ENCODE measurements at places on chromosomes 1 and 21.

GRCh38 chr1:27359822-27360158, 7.0 kb downstream of the MAP3K6 start:
- DNase-seq, result no peak

DNA sequence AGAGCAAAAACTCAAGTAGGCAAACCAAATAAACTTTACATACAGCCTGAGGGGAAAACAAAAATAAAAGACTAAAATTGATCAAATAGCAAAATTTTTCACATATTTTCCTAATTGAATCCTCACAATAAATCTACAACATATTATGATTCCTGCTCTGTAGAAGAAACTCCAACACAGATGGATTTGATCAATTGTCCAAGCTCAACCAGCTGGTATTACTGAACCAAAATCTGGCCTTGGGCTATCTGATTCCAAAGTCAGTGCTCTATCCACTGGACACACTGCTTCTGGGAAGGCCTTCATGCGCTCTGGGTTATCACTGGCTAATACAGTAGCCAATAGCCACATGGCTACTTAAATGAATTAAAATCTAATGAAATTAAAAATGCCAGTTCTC, 39.3 kb downstream of the PCNX2 start:
- DNase-seq, result no peak

- DNase-seq, result no peak
These were observed 106.2 kb downstream of the EPHB2 start for GRCh38 chr1:22816803-22817202.

DNA sequence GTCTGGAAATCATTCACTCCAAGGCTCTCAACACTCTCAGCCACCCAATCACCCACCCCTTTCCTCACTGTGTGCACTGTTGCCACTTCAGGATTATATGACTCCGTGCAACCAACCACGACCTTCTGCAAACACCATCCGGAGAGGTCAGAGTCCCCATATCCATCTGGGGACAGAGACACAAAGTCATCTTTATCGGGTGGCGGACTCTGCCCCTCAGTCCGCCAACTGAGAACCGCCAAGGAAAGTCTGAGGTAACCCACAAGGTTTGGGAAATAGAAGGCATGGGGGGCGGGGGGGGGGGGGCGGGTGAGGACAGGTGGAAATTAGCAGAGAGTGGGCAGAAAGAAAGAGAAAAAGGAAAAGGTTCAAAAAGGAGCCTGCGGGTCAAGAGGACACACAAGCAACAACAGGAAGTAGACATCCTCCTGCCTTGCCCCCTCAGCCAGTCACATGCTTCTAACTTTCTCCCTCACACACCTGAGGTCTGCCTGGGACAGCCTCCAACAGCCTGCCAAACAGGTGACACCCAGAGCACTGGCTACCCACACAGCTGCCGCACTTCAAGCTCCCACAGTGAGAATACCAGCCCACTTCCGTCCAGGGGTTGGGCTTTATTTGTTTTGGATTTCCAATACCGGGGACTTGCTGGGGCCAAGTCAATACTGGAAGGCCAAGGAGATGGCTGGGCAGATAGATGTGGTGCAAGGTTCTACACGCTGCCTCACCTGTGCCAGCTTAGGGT, 58.1 kb downstream of the SSBP3 start:
- no peak for DNase-seq

- DNase-seq, result no peak
These were observed 322.8 kb downstream of the TTLL7 start for GRCh38 chr1:83676106-83676505.

GRCh38 chr1:206725109-206725963, 40.6 kb downstream of the MAPKAPK2 start:
- peak; percentile 27 for DNase-seq

DNA sequence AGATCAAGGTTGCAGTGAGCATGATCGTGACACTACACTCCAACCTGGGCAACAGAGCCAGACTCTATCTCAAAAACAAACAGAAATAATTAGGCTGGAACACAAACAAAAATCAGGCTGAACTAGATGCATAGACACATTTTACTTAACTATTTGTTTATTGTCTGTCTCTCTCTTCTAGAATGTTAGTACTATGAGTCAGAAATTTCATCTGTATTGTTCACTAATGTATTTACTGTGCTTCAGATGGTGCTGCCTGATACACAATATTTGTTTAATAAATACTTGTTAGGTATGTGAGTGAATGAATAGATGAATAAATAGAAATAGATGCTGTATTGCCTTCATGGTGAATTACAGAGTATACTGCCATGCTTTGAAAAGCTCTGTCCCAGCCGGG, 6.0 kb upstream of the LIN28A start:
- DNase-seq, result no peak

DNA sequence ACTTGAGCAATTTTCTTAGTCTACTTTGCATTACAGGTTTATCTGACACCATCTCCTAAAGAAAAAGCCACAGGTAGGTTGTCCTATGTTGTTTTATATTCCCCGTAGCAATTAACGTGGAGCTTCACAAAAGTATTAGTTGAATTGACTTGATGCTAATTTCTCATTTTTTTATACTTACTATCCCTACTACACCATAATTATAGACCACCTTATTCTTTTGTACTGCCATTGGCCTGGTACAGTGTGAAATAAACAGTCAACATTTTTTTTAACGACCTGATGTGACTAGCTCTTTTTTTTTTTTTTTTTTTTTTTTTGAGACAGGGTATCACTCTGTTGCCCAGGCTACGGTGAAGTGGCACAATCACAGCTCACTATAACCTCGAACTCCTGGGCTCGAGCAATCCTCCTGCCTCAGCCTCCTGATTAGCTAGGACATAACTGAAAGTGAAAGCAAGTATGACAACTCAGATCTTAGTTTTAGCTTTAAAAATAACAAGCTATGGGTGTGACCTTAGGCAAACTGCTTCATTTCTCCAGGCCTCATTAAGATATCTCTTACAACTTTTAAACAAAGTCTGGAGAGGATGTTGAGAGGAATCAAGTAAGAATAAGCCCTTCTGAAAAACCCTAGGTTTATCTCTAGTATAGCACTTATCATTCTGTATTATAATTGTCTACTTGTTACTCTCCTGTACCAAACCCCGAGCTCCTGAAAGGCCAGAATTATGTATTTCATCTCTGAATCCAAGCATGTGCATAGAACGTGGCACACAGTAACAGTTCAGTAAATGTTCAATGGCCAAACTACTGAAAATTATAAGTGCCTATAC, 49.5 kb downstream of the LUZP1 start:
- DNase-seq, result no peak

GRCh38 chr1:223343692-223344091, 20.3 kb downstream of the SUSD4 start:
- DNase-seq, result no peak

DNA sequence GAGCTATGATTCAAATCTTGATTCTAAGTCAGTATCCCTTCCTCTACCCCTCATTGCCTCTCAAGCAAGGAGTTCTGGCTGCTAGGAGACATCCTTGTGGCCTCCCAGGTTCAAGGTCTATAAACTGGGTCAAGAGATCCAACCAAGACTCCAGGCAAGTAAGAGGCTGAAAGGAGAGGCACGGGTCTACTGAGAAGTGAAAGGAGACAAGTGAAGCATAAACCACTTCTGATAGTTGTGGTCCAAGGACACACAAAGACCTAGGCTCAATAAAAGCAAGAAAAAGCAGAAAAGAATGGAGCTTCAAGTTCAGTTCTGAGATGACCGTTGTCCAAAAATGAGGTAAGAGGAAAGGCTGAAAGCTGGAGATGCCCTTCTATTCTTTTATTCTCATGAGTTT, 17.8 kb upstream of the PPP2R5A start:
- no peak for DNase-seq

DNA sequence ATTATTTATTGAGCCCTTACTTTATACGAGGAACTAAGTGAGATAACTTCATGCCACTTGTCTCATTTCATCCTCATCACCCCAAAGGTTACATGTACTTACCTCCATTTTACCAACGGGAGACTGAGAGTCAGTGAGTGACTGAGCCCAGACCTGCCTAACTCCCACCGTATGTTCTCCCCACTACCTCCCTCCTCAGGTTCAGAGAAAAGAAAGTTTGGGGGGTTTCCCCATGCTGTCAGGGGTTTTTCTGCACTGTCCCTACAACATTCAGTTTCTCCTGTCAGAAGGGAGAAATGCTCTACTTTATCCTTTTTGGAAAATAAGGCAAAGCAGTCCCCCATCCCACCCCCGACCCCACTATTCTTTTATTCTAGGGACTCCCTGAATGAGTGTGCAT, 32.9 kb downstream of the FAM78B start:
- DNase-seq, result no peak

DNA sequence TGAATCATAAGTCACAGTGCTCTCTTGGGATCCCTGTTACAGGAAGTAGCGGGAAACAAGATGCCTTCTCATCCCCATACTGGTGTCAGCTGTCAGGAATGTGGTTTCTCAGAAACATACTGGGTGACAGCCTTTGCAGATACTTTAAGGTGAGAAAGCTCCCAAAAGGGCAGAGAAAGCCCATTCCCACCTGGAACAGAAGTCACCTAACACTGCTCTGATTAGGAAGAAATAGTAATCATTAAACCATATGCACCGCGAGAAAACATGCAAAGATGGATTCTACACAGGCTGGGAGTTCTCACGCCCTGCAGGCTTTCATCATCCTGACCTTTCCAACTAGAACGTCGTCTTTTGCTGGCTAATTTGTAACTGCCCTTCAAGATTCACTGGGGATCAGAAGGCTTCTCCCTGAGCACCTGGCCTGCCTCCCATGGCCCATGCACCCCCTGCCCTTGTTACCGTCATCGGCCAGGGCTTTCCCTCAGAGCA, 46.2 kb upstream of the SLC44A3 start:
- DNase-seq, result no peak

Data from NCI-H1092 treated with DMSO at 0.1 percent for 48 hours (cell line).